ENCODE measurements at places on chromosomes 5 and 9.

DNA sequence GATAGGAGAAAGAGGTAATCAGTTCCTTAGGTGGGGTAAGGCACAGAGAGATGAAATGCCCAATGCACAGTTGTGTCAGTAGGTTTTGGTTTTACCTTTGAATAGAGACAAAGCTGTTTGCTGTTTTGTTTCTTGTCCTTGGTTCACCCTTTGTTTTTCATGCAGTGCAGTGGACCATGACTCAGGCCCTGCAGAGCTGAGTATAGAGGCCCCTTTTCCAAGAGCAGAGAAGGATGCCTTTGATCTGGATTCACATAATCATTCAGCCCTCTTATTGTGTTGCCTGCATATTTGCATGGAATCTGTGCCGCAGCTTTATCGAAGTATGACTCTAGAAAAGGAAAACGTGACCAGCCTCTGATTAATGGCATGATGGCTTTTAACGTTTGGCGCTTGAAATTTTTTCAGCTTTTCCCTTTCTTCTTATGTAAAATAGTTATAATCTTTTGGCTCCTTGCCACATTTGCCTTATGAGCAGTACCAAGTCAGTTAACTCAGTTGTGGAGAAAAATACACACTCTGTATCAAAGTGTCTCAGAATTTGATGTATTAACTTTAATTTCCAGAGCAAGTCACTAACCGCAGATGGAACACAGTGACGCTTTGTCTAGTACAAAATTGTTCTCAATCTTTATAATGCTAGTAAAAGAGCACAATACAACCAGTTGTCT, 197.6 kb downstream of the KDM4C start:
- no peak for DNase-seq

- DNase-seq: no peak
These were observed 81.2 kb upstream of the CCDC112 start for GRCh38 chr5:115377468-115378217.

- DNase-seq: no peak
These were observed 158.0 kb downstream of the BAAT start for GRCh38 chr9:101226803-101227202.

GRCh38 chr5:179475208-179475751, 75.1 kb upstream of the RUFY1 start:
- DNase-seq: no peak

GRCh38 chr5:74052441-74053221, 426.6 kb downstream of the ARHGEF28 start:
- DNase-seq: no peak

DNA sequence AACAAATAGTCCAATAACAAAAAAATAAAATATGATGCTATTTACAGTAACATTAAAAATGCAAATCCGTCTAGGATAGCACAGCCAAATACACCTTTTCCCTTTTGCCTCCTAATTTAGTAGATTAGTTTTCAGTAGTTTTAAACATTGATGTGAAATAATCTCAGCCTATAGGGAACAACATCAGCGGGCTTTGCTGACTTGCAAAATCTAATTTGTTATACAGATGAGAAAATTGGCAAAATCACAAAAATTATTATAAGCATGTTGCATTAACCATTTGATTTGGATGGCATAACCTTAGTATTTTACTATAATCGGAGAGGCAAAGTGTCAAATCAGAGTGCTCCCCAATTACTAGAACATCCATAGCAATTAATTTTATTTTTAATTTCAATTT, 563.5 kb downstream of the CDH18 start:
- no peak for DNase-seq
